Pancreas (tissue), 10 donors: ENCODE measurements at places on chromosomes 3 and 15. TPM values are rescaled to one million over a fixed set of nuclear protein-coding genes. Genes with fewer than 3 reads are reported as not detected.

- DNase-seq = no peak
Measured at GRCh38 chr3:109995377-109995776, 658.0 kb upstream of the DPPA4 start.

DNA sequence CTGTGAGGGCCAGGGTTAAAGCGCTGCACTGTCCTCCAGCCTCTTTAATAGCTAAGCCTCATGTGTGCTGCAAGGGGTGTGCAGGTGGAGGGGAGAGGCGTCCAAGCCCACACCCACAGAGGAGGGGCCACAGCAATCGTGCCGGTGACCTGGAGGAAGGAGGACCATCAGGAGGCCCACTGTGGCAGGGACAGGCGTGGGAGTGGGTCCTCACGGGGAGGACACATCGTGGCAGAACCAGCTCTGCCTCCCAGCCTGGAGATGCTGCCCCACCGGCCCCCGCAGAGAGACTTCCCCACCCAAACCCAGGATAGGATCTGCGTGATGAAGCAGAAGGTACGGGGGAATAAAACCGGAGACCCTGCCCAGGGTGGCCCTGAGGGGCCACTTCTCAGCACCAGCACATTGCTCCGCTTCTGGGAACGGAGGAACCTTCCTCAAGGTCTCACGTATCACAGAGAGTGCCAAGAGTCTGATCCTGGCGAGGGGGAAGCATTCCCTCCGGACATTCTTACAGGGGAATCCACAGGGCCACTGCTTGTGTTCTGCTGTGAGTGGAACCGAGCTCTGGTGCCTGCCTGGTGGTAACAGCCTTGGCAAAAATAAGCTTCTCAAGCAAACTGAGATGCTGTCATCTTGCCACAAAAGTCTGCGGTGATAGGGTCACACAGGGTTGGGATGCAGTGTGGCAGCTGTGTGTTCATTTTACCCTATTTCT is 199.8 kb downstream of the XXYLT1 start:
- no peak for DNase-seq

DNA sequence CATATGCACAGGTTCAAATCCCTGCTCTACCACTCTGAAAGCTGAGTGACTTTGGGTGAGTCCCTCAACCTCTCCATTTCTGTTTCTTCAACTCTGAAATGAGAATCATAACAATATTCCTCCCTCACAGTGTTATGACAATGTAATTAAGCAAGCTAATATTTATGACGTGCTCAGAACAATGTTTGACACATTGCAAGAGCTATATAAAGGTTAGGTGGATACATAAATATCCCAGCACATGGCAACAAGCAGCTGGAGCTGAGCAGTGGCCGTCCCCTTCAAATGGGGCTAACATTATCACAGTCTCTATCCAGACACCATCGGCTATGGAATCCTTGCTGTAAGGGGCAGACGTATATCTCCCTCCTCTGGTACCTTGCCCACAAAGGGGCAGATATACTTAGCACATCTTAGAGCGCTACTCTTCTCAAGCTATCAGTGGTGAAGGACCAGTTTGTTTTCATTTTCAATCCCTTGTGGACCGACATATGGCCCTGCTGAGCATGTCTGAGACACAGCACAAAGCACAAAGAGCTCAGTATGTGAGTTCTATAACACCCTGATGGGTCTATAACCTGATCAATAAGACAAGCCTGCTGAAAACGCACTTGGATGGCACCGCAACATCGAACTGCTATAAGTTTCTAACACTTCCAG is 80.9 kb downstream of the PRICKLE2 start:
- no peak for DNase-seq

DNA sequence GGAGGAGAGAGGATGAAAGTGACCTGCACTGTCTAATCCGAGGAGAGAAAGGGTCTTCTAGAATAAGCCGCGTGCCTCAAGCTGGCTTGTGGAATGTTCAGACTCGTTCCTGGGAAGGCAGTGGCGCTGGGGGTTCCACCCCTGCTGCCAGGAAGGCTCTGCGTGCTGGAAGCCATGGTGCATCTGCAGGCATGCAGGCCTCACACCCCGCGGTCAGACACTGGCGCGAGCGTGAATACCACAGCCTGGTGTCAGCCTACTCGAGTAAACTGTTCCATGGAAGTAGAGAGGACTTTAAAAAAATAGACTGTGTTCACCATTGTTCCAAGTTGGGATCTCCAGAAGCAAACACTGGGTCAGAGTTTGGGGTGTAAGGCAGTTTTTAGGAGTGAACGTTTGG is 25.9 kb upstream of the GABRG3 start:
- no peak for DNase-seq

DNA sequence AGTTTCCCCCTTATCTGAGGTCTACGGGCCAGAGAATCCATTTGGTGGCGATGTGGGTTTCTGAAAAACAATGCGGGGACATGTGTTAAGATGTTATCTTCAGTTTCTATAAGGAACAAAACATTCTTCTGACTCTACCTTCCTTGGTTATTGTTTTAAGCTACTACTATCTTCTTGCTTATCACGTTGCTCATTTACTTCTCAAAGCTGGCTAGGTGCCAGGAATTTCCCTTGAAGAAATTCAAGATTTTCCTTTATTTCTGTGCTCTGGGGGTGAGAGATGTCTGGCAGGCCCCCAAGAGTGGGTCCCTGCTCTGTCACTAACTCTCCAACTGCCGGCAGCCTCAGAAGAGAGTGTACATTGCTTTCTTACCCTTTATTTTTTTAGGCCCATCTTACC is 119.8 kb downstream of the RYR3 start:
- DNase-seq = no peak

- peak; percentile 91 for DNase-seq
Measured at GRCh38 chr15:73051807-73052652, at the start of gene NEO1. Gene NEO1, plus strand, starts transcription at chr15:73052463. Its CDS starts 213 bp downstream, at chr15:73052676.

DNA sequence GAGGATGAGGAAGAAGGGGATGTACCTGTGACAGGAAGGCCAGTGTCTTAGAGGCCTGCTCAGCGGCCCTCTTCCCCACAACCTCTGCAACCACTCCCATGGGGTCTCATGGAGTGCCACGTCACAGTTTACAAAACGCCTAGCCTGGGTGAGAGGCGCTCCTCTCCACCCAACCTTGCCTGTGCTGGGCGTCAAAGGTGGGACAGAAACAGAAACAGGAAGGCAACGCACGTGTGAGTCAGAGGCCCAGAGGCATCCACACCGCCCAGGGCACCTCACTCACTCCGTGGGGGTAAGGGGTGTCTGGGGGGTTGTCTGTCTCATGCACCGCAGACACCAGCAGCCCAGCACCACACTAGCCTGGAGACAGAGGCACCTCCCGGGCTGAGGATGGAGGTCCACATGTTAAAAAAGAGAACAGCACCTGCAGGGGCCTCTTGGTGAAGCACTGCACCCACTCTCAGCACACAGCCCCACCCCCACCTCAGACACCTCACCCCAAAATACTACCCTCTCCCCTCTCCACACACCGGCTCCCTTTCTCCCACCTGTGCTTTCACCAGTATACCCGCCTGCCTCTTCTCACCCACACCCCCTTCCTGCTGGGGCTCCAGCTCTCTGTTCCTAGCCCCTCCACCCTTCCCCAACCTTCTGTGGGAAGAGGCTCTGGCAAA is 4.7 kb upstream of the CALML4 start:
- DNase-seq = no peak

DNA sequence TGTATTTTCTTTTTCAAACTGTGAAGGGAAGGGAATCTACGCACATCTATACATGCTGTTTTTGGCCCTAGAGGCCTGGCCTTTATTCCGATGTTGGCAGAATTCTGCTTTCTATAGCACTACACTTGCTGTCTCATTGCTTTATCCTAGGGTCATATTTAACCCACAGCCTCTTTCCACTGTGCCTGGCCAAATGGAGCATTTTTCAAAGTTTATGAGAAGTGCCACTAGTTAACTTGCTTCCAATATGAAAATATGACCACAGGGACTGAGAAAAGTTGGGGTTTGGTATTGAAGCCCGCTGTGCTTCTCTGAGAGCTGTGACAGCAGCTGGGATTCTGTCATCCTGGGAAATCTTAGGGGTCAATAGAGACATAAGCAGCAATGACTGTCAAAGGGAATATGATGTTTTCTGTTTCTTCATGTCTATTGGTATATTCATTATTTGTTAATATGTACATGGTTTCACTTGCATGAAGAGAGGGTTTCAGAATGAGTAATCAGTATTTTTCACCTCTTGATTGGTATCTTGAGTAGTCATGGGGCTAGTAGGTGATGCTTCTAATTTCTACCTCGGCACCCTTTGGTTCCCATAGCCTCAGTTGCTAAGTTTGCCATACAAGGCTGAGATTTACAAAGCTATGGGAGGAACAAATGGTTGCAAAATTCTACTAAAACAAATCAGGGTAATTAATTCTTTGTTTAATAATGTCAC is 275.8 kb upstream of the RBMS3 start:
- DNase-seq = no peak

DNA sequence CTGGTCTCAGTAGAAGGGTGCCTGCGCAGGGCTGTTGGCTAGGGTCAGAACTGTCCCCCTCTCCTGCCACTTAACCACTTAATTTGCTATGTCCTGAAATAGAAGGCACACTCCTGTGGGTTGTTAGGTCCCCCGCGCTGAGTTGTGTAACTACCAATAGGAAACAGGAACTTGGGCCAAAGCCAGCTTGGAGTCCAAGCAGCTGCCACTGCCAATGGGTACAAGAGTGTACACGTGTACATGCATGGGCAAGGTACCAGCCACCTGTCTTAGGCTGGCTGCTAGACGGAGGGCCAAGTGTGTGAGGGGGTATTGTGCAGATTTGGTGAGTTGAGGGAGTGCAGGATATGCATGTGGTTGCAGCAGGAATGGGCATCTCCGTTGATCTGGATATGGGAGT is 29.7 kb upstream of the POLG start:
- DNase-seq = peak; percentile 38

GRCh38 chr15:76941636-76942035 is 10.1 kb downstream of the RCN2 start:
- no peak for DNase-seq

- no peak for DNase-seq
Measured at GRCh38 chr3:72310419-72311380, 525.8 kb upstream of the PROK2 start.

- no peak for DNase-seq
Measured at GRCh38 chr3:82130046-82130445, 368.6 kb upstream of the GBE1 start.

DNA sequence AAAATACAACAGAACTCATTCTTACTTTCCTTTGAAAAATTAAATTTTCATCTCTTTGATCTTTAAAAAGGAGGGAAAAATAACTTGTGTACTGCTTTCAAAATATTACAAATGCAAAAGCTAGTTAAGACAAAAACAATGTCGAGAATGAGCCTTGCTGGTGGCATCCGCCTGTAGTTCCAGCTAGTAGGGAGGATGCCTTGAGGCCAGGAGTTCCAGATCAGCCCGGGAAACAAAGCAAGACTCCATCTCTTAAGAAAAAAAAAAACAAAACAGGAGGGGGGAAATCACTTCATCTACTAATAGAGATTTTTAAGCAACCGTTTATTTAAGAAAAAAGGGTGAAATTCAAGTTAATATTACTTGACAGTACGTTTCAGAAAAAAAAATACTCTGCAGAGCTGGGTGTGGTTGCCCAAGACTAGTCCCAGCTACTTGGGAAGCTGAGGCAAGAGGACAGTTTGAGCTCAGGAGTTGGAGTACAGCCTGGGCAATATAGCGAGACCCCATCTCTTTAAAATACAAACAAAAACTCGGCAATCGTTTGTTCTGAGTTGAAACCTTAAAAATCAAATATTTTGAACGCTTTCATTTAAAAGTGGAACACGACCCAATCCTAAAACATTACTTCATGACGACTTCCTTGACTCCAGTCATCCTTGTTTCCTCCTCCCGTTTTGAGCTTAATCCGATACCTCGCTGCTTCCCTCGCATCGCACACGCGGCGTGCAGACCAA is 1.2 kb downstream of the KPNA1 start:
- no peak for DNase-seq

GRCh38 chr3:19046440-19046839 is 101.9 kb upstream of the KCNH8 start:
- DNase-seq = no peak

DNA sequence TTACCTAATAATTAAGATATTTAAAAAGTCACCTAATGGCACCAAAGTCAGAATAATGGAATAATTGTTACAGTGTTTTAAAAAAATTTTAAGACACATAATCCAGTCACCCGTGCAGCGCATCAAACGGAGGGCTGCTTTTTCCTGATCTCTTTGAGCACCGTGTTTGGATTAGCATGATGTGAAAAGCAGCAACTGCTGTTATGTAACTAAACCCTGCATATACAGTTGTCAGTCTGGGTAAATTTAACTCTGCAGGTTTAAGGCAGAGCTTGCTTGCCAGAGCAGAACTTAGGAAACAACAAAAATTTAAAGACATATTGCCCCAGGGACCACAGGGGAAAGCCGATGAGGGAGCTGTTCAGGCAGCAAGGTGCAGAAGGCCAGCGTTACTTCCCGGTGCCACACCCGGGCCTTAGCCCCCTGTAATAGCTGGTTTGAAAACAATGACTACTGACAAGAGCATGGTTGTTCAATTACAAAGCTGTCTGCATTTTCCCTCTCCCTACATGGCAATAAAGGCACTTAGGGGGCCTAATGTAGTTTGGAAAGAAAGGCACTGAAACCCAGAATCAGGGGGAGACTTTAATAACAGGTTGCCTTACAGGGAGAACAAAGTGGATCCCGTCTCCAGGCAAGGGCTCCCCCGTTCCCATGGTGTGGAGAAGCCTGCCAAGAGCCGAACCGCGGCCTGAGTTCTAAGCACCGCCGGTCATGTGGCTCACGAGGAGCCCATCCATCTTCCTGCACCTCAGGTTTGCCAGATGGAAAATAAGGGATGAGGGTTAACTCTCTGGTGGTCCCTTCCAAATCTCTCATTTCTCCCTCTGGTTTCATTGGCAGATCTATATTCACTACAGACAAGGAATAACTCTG is 32.2 kb downstream of the RORA start:
- DNase-seq = no peak

DNA sequence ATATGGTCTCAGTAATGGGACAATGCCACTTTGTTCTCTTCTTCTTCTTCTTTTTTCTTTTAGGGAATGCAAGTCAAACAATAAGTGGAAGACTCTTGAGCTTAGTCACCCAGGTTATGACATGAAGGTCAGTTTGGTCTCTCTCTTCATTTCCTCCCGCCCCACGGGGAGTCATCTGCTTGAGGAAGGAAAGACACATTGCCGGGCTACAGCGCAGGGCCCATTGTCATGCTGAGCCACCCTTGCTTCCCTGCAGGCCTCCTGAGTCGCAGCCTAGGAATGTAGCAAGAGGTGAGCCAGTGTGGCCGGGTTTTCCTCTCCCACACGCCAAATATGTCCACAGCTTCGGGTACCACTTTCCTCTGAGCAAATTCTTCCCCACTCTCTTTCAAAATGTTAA is 47.6 kb downstream of the RAP2B start:
- no peak for DNase-seq

SPSB4 gene
- 20.2 TPM for total RNA-seq

CCK gene
- total RNA-seq = not detected

MESP1 gene
- 2.5 TPM for total RNA-seq

ECT2 gene
- total RNA-seq = 2.4 TPM

FOXB1 gene
- total RNA-seq = not detected

TRH gene
- not detected for total RNA-seq

MUC20 gene
- 5.2 TPM for total RNA-seq

CHRNA3 gene
- 0.24 TPM for total RNA-seq
